ENCODE measurements at places on chromosomes 6 and 20.

- DNase-seq: no peak
Observed at GRCh38 chr6:144870782-144871181, 585.6 kb downstream of the UTRN start.

GRCh38 chr6:3841066-3841454 is 8.1 kb upstream of the FAM50B start:
- no peak for DNase-seq

GRCh38 chr20:39195582-39196021 is 233.5 kb downstream of the DHX35 start:
- no peak for DNase-seq

GRCh38 chr20:50227506-50227905 is 36.9 kb downstream of the CEBPB start:
- DNase-seq: no peak

DNA sequence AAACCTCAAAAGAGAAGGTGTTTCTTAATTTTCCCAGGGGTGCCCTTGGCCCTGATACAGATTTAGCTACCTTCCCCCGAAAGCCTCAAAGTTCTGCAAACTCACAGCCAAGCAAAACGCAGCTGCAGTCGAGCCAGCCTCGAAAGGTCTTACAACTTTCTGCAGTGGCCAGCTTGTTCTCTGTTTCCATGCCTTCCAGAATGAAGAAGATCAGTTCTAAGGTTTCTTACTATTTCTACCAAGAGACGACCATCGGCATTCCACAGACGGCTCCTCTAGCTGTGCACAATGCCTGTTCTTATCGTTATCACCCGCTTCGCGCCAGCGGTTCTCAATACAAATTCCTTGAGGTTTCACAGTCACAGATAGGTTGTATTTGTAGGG is 28.5 kb upstream of the CCR6 start:
- DNase-seq: no peak

- DNase-seq: peak; percentile 22
Observed at GRCh38 chr6:22413681-22414311, 117.0 kb upstream of the PRL start.

GRCh38 chr20:40146071-40146470 is 543.0 kb downstream of the MAFB start:
- DNase-seq: no peak

- peak; percentile 40 for DNase-seq
Observed at GRCh38 chr6:72084992-72085569, 198.7 kb downstream of the RIMS1 start.

DNA sequence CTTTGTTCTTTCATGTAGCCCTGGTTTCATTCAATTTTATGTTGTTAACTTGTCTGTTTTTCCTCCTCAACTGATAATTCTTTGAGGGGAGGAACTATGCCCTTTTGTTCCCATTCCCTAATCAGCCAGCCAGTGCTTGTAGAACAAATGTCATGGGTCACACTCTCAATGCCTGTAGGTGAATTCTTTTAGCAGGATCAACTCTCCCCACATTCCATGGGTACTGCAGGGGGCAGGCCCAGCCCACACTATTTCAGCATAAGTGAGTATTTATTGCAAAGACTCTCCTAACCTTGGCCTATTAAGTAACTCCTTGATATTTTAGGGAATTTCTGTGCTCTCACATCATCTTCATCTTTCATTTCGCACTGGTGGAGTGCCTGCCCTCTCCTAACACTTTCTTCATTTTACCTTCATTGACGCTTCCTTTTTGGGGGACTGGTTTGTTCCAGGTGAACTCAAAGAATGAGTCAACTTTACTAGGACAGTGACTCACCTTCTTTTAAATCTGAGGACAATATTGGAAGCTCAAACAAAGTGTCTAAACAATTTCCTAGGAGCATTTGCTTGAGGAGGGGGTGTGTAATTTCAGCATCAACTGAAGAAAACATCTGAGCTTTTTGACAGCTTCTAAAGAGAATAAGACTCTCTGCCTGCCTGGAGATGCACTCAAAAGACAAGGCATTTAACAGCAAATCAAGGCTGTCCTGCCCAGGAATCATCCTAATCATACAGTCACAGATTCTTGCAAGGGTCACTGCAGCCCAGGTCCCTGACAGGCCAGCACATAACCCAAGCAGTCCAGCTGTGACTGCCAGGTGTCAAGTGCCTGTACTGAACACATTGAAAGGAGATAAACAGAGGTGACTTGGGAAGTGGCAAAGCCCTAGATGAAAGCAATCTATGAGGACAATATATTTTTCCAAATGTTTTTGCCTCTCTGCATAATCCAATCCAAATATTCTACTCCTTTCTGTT is 263.9 kb upstream of the PRND start:
- no peak for DNase-seq

- DNase-seq: no peak
Observed at GRCh38 chr6:20319520-20320357, 81.9 kb upstream of the E2F3 start.

- DNase-seq: no peak
Observed at GRCh38 chr6:151647976-151648639, 154.3 kb downstream of the CCDC170 start.

DNA sequence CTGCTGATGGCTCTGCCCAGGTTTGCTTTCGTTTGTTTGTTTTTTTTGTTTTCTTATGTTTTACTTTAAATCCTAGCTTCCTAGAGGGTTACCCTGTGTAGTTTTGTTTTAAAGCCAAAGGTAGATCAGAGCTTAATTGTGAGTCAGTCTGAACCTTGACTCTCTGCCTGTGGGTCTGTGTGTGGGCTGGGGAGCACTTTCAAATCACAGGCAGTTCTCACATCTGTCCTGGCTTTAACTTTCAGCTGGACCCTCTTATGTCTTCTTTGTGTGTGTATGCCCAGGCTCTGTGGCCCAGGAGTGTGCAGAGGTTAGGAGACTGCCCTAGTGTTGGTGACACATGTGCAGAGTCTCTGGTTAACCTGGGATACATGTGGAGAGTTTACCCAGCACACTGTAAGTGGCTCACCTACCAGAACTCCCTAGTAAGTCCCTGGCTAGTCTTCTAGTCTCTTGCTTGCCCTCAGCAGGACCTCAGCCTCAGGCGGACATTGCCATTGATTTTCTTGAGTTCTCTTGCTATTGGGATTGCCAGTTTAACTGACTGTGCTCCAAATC is 19.0 kb downstream of the HIVEP1 start:
- peak; percentile 35 for DNase-seq

DNA sequence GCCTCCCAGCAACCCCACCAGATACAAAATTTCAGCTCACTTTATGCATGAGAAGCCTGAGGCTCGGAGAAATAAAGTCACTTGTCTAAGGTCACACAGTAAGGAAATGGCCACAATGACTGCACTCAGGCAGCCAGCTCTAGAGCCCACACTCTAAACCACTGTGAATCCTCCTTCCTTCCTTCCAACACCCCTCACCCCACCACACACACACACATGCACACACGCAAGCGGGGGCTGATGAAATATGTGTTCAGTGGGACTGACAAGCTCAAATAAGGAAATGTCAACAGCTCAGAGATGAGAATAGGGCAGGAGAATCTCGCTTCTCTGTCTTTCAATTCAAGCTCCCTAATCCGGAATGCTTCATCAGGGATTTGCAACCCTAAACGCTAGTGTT is 6.0 kb upstream of the BPIFA1 start:
- no peak for DNase-seq

- DNase-seq: peak; percentile 25
Observed at GRCh38 chr6:90103056-90103800, 193.4 kb downstream of the BACH2 start.

GRCh38 chr20:8133851-8134451 is 1.9 kb downstream of the PLCB1 start:
- no peak for DNase-seq

DNA sequence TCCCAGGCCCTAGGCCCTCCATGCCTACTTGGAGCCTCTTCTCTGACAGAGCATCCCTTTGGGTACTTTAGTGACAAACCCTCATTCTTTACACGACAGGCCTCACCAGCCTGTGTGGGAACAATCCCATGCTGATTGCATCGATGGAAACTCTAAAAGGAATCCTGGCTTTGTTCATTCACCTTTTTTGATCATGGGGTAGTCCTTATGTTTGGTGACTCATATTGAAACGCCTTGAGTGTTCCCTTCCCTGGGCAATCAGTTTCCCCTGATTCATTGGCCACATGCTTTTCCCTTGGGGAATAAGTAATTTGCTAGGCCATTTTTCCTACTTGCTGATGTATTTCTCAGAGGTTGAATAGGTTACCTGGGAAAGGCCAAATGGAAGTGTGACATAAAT is 14.7 kb upstream of the TNFAIP3 start:
- DNase-seq: no peak

- no peak for DNase-seq
Observed at GRCh38 chr20:19934792-19935491, 82.2 kb upstream of the NAA20 start.

- no peak for DNase-seq
Observed at GRCh38 chr6:122709922-122710512, 69.5 kb upstream of the FABP7 start.

- DNase-seq: no peak
Observed at GRCh38 chr20:36334281-36335205, 28.4 kb downstream of the DLGAP4 start.

GRCh38 chr20:20410678-20411077 is 42.8 kb downstream of the INSM1 start:
- no peak for DNase-seq

DNA sequence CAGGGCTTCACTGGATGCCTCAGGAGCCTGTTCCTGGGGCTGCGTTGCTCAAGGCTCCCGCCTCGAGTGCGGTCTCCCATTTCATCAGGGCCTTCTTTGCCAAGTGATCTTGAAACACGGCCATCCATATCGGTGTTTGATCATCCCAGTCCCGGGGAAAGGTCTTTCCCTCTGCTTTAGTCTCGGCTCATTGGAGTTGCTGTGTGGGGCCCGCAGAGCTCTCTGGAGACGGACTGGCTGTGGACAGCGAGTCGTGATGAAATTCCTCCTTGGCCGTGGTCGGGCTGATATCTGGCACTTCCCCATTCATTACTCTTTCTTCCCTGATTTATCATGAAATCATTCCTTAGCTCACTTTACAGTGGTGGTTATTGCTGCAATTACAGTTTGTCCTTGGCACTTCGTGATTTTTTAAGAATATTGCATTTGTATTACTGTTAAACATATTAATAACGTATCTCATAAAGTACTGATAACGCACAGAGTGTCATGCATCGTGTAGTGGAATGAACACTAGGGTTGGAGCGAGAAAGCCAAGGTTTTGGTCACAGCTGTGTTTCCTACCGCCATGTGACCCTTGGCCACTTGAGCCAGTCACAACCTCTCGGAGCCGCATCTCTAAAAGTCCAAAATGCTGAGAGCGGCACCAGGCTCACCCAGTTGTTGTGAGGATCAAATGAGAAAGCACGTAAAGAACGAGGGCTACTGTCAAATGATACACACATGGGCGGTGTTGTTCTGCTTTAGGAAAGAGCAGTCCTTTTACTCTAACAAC is 71.8 kb downstream of the MTHFD1L start:
- no peak for DNase-seq

- DNase-seq: peak; percentile 47
Observed at GRCh38 chr6:154370545-154370944, 13.9 kb upstream of the IPCEF1 start.

DNA sequence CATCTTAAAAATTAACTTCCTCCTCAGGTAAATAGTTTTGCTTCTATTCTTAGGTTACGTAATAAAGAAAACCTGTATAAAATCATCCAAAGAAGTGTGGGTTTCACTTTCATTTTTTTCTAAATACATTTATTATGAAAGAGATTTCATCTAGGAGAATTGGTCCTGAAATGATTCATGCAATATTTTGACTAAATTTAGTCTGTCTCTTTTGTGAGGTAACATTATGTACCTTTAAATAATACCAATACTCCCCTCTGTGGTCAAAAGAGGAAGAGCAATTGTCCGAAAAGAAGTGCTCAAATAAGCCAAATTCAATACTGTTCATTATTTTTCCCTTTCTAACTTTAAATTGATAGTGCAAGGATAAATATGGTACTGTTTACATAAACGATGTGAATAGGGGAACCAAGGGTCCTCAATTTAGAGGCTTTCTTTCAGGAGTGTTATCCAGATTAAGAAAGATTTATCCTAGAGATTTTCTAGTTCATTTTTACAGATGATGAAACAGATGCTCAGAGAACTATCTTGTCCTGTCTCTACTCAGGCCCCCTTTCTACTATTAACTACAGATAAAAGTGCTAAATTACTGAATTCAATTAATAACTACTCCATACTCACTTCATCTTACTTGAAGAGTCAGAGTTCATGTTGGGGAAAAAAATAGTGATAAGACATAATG is 26.2 kb downstream of the CYP39A1 start:
- DNase-seq: peak; percentile 56

DNA sequence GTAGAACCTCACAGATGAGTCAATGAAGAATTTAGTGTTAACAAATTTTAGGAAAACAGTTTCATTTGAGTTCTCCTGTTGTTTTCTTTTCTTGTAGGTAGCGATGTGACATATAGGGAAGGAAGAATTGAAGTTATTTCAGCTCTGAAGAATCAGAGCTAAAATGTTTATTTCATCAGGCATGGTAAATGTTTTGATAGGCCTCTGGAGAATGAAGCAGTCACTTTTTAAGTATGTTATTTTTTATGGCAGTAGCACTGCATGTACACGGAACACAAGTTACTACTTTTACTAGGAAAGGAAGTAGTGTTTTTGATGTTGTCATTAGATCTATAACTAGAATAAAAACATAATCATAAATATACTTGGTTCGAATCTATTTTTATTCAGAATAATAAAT is 1357.3 kb upstream of the CITED2 start:
- DNase-seq: peak; percentile 19

- no peak for DNase-seq
Observed at GRCh38 chr6:142385352-142385751, 83.5 kb downstream of the ADGRG6 start.

DNA sequence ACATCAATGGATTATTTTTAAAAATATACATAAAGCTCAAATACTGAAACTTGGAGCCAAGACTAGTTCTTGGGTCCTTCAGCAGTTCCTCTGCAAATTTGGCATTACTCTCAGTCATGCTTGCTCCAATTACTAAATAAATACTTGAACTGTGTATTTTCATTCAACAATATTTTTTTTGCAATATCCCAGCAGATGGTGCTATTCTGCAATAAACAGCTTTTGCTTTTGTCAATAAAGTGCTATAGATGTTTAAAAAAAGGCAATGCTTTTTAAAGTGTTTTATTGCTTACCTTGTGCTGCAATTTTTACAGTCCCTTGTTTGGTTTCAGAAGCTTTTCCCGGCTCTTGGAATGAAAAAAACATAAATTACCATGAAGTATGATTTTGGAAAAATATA is 243.4 kb downstream of the TRDN start:
- peak; percentile 49 for DNase-seq

DNA sequence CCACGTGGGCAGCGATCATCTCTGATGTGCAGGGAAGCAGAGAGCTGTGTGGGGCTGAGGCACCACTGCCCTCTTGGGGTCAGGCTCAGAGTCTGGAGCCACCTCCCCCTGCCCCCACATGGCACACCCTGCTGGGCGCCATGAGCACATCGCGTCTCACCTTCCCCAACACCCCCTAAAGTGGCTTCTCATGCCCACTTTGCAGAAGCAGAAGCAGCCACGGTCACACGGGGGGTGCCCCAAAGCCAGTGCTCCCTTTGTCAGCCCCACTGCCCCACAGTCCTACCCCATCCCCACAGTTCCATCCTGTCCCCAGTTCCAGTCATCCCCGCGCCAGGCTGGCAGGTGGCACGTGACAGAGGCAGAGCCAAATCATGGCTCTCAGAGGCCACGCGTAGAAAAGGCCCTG is 19.5 kb downstream of the SDCBP2 start:
- no peak for DNase-seq

All from astrocyte of the spinal cord (primary cell).